NCI-H1694 (cell line): ENCODE measurements at places on chromosomes 7 and 10.

GRCh38 chr10:94546049-94546900, 687 bp downstream of the HELLS start:
- DNase-seq, result no peak

DNA sequence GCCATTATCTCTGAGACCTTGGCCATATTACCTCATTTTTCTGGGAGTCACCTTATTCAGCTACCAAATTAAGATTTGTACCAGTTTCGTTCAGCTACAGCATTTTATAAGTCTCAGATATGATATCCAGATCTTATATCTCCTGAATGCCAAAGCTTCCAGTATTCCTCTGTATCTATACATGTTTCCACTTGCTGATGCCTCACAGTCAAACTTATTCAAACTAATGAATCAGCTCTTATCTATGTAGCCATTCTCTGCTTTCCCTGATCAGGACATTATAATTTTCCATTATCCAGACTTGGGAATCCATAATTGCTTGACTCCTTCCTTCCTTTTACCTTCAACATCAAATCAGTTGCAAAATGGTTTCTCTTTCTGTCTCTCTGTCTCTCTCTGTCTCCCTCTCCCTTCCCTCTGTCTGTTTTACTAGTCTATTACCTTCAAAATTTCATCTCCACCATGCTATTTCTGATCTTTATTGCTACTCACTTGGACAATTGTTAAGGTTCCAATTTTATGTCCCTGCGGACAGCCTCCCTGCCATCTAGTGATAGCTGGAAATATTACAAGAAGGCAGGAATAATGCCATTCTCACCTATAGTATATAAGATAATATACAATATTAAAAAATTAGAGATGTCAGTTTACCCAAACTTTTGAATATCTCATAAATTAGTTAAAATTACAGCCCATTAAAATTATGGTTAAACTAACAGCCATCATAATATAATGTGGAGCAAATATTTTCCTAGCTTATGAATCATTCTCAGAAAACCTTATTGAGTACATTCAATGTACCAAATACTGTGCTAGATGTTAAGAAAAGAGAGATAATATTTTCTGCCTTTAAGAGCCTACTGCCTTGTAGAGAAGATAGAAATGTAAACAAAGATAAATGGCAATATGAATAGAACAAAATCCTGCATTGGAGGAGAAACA, 89.8 kb downstream of the PCLO start:
- no peak for DNase-seq

- DNase-seq, result no peak
Observed at GRCh38 chr7:77461246-77461645, 45.1 kb upstream of the GSAP start.

DNA sequence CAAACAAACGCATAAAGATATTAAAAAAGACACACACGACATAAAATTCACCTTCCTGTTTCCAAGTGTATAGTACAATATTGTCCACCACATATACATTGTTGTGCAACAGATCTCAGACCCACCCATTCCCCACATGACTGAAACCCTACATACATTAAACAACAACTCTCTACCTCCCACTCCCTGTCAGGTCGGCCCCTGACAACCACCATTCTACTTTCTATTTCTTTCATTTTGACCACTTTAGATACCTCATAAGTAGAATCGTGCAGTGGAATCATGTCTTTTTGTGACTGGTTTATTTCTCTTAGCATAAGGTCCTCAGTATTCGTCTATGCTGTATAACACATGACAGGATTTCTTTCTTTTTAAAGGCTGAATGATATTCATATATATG, 320.5 kb downstream of the BBS9 start:
- DNase-seq, result no peak

GRCh38 chr10:73827346-73828089, 16.1 kb upstream of the NDST2 start:
- no peak for DNase-seq
